IPS-NIHi11 (cell line): ENCODE measurements at places on chromosomes 6 and 20.

GRCh38 chr20:19428324-19428723, 215.9 kb downstream of the SLC24A3 start:
- no peak for DNase-seq

GRCh38 chr20:19626896-19627295, 131.2 kb upstream of the RIN2 start:
- no peak for DNase-seq

- DNase-seq: peak; percentile 22
These were observed 347.8 kb downstream of the CDKAL1 start for GRCh38 chr6:20882014-20882413.

GRCh38 chr20:41380551-41381193, 14.1 kb upstream of the EMILIN3 start:
- DNase-seq: no peak

DNA sequence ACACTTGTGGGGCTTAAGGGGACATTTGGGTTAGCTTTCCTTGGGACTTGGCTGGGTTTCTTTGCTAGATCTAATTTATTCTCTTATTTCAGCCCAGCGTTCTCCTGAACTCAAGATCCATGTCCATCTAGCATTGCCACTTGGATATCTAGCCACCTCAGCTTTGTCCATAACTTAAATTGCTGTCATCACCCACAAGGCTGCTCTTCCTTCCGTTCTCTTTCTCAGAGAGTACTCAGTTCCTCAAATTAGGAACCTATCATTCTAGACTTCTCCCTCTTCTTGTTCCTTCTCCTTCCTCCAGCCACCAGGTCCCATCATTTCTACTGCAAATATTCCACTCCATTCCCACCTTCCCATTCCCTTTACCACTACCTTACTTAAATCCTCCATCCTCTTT, 4.3 kb downstream of the SMIM26 start:
- DNase-seq: no peak

DNA sequence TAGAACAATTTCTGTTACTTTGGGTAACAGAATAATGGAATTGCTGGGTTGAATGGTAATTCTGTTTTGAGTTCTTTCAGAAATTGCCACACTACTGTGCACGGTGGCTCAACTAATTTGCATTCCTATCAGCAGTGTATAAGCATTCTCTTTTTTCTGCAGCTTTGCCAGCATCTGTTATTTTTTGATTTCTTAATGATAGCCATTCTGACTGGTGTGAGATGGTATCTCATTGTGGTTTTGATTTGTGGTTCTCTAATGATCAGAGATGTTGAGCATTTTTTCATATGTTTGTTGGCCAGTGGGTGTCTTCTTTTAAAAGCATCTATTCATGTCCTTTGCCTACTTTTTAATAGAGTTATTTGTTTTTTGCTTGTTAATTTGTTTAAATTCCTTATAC, 846.8 kb downstream of the KIF16B start:
- no peak for DNase-seq

DNA sequence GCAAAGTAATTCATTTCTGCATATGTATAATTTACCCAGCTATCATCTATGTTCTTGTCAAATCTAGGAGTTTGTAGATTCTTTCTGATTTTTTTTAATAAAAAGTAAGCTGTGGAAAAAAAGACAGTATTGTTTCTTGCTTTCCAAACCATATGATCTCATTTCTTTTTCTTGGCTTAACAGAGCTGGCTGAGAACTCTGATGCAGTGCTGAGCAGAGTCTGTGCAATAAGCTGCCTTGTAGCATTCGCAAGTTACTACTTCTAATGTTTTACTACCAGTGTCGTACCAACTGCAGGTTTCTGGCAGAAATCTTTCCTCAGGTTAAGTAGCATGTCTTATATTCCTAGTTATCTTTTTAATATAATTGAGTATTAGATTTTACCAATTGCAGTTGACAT, 15.6 kb downstream of the RRBP1 start:
- no peak for DNase-seq

DNA sequence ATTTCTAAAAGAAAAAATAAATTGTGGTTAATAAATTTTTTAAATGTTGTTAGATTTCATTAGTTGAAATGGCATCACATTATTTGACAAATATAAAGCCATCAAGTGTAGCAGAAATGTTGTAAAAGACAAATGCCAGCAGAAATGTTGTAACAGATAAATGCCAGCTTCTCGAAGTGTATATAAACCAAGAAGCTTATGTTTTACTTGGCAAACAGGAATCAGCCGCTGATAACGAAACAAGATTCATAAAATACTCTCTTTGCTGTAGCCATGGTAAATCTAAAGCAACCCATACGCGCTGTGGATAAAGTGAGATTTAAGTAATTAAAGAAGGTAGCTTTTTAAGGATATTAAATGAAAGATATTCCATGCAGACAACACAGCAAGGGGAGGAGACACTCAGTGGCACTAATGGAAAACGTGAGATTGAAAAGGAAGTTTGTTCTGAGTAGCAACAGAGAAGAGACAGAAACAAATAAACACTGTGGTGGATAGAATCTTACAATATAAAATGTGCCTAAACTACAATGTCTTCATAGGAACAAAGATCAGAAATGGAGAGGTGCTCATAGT, 29.6 kb downstream of the BTBD9 start:
- DNase-seq: no peak

GRCh38 chr20:47765271-47765670, 20.0 kb downstream of the SULF2 start:
- DNase-seq: no peak

GRCh38 chr20:32482143-32482441, 103.0 kb downstream of the NOL4L start:
- no peak for DNase-seq

DNA sequence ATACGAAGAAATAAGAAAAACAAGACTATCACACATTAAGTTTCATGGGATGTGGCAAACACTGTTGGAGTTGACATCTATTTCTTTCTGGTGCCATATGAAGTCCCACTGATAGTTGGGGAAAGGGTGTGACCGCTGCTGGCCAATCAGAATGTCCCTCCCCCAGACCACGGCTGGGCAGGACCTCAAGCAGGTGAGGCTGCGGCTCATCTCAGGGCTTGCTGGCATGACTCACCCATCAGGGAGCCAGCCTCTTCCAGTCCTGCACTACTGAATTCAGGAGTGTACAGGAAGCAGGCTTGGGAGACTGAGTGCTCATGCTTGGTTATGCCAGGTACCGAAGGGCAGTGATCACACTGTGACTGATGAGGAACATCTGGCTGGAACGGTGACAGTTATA, 18.9 kb downstream of the PREP start:
- DNase-seq: no peak

DNA sequence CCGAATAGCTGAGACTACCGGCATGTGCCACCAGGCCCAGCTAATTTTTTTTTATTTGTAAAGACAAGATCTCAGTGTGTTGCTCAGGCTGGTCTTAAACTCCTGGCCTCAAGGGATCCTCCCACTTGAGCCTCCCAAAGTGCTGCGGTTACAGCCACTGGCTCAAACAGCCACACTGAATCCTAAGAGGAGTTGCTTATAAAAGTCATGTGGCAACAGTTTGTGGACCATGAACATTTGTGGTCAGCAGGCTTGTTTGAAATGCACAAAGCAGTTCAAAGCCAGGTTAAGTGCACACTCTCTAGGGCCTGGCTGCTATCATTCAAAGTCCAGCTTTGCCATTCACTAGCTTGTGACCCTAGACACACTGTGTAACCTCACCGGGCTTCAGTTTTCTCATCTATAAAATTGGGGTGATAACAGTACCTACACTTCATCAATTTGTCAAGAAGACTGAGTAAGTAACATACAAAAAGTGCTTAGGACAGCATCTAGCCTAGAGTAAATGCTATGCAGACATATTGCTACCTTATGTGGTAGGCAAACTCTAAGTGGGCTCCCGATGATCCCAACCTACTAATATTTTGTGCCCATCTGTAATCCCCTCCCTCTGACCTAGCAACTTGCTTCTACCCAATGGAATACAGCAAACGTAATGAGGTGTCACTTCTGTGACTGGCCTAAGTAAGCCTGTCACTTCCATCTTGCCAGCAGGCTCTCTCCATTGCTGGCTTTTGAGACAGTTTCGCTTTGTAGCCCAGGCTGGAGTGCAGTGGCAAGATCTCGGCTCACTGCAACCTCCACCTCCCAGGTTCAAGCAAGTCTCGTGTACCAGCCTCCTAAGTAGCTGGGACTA, 122.9 kb downstream of the ZMYND8 start:
- DNase-seq: no peak

GRCh38 chr6:35044145-35044745, 96.9 kb downstream of the TCP11 start:
- DNase-seq: no peak

DNA sequence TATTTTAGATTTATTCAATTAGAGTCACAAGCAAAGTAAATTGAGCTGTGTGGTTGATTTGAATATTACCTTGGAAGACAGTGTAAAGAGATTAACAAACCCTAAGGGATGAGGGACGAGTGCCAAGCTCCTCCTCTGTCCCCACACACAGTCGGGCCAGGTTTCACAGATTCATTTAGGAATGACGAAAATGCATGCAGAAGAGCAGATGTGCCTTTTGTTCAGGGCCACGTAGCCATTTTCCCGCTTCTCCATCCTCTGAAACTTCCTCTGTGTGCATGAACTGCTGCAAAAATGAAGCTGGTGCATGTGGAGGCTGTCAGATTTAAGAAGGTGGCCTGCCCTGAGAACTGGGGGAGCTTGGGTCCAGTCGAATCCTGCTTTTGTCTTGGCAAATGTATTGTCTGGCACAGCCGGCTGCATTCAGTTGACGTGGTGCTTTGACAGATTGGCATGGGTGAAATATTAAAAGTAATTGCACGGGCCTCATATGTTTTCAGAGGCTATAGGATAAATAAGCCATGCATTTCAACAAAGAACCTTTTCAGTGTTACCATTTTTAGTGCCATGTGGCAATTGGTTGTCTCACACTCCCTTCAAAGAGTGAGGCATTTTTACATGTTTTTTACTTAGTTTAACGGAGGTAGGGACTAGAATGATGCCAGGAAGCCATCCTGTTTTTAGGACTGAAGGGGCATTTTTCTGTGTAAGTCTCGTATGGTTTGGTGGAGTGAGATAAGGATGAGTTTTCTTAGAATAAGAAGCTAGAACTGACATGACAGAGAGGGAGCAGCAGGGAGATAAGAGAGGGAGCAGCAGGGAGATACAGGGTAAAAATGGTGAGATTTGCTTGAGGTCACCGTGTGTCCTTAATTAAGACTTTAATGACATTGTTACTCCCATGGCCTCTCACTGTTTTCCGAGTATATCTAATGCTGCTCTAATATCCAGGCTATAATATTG, 361.1 kb downstream of the NRN1 start:
- no peak for DNase-seq

DNA sequence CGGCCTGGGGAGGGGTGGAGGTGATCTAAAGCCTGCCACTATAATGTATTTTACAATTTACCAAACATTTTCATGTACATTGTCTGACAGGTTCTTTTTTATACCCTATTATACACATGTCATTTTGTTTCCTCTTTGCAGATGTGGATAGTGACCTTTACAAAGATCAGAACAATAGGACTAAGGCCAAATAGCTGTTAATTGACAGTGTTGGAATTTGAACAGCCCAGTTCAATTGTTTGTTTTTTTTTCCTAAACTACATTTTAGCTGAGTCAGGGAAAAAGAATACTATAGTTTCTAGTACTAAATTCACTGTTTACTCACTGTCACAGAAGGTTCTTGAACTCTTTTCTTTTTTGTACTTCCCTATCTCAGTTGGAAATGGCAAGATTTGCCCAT, 40.2 kb downstream of the PGM3 start:
- DNase-seq: no peak

DNA sequence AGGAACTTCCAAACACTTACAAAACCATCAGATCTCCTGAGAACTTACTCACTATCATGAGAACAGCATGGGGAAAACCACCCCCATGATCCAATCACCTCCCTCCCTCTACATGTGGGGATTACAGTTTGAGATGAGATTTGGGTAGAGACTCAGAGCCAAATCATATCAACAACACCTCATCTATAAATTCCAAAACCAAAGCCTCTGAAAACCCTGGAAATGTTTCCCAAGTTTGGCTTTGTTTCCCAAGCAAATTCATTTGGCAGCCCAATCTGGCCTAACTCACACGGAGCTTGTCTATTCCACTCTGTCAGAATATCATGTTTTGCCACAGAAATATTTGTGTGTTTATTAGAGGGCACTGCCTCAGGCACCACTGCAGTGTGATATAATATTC, 142.6 kb downstream of the COL9A1 start:
- no peak for DNase-seq

GRCh38 chr6:31968791-31969711, 2.9 kb downstream of the DXO start:
- no peak for DNase-seq
